Kidney tubule cell (primary cell): ENCODE measurements at places on chromosomes 16 and 17.

- no peak for DNase-seq
Observed at GRCh38 chr16:58128181-58128631, 975 bp downstream of the CFAP20 start.

DNA sequence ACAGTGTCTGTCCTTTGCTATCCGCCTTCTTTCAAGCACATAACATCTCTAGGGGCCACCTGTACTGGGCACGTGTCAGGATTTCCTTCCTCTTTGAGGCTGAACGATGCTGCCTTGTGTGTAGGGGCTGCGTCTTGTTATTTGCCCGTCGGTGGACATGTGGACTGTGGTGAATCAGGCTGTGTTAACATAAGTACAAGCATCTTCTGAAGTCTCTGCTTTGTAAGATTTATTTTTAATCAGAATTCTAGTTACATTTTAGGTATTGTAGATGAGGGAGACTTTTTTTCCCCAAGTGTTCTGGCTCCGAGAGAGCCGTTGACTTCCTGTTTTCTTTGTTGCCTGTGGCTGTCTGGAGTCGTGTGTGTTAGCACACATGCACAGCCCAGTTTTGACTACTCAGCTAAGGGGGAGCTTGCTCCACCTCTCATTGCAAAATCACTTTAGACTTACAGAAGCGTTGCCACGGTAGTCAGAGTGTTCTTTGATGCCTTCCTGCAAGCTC, 26.1 kb downstream of the SPG7 start:
- no peak for DNase-seq

DNA sequence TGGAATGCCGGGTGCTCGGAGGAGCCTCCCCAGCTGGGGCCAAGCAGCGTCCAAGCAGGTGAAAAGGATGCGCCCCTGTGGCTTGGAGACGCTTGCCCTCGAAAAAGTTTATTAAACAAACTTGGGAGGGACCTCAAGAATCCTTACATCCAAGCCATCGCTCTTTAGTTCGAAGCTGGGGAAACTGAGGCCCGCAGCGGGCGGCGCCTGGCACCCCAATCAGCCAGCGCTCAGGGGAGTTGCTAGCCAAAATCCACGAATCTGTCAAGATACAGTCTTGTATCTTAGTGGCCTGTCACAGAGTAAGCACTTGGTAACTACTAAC, 553 bp upstream of the B9D1 start:
- DNase-seq: no peak

DNA sequence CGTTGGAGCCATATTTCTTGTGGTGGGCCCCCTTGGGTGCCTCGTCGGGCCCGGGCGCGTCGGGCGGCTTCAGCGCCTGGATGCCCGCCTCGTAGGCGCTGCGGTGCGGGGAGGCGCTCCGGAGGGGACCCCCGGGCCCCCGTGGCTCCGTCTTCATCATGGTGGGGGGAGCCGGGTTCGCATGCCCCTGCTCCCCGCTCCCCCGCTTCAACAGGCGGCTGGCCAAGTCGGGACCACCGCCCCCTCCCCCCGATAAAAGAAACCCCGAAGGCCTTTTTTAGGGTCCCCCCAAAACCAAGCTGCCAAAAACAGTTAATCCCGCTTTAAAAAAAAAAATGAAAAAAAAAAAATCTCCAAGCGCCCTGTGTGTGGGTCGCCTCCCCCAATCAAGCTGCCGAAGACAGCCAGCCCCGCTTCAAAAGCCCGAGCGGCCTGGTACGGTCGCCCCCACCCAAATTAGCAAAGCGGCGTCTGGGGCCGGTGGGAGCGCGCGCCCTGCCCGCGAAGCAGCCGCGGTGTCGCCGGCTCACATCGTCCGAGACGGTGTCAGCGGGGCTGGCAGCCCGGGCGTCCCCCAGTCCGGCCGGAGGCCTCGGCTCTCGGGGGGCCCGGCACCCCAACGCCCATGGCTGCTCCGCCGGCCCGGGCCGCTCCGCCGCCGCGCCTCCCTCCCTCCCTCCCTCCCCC, at the start of gene PPP1R9B:
Gene PPP1R9B, minus strand, starts transcription at position 324 of the 687 bp plus-strand sequence. Its CDS starts 164 bp downstream, at position 160.
- DNase-seq: no peak

GRCh38 chr16:11240636-11241473, 15.1 kb downstream of the SOCS1 start:
- no peak for DNase-seq

DNA sequence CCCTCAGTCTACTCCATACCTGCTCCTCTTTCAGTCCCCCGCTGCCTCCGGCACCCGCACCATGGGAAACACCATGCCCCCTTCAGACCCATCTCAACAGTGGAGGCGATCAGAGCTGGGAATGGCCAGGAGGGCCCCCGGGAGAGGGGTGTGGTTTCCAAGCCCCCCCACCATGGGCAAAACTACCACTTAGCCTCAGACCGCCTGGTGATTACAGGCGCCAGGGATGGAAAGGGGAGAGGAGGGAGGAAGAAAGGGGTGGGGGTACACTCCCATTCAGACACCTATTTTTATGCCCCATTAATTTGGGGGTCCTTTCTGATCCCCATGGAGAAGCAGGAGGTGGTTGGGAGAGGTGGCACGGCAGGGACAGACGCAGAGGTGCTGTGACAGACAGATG, at the start of gene C17orf114:
Gene C17orf114, minus strand, starts transcription at position 101 of the 400 bp plus-strand sequence.
- no peak for DNase-seq

DNA sequence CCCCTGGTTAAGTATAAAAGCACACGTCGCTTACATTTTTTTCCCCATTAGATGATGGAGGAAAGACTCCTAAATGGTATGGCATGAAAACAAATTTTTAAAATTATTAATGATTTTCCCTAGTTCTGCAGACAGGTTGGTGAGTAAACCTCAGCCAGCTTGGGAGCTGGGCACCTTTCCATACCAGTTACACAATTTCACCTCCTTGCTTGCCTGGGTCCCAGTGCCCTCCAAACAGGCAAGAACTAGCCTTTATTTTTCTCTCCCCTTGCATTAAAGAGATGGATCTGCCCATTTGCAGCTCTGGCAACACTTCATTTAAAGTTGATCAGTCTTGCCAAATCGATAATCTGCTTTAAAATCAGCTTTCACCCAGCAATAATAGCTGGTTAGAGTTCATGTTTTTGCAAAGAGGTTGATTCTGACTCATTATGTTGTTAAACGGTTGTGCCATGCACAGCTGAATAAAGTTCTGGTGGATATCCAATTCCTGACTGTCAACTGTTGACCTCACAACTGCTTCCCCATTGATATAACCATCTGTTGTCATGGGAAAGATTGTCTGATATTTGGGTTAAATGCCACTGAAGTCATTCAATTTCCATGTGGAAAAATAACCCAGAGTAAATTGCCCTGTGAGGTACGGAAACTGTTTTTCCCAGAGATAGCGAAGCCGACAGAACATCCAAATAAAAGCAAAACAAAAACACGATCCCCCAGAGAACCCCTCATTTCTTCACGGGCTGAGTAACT, 1.3 kb downstream of the C17orf58 start:
- DNase-seq: peak; percentile 69

DNA sequence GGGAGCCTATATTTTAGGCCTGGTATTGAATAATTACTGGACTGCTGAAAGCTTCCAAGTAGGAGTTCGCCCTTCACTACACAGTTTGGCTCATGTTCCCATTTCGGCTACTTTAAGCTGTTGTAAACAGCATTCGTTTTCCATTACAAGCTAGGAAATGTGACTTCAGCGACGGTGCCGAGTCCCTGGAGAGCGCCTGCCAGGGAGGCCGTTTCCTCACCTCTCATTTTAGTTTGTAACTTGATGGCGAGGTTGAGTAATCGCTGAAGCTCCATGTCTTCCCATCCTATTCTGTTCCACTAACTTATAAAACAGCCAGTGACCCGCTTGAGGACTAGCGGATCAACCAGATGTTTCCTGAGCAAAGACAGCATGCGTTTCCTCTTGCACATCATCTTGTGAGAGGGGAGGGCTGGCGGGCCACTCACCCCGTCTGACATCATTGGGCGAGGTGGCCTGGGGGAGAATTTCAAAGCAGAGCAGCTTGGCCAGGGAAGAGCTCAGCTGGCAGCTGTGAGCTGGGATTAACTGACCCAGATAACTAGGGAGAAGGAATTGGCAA, 32.9 kb downstream of the PCTP start:
- no peak for DNase-seq

- DNase-seq: no peak
Observed at GRCh38 chr17:65230040-65230439, 92.9 kb downstream of the RGS9 start.

DNA sequence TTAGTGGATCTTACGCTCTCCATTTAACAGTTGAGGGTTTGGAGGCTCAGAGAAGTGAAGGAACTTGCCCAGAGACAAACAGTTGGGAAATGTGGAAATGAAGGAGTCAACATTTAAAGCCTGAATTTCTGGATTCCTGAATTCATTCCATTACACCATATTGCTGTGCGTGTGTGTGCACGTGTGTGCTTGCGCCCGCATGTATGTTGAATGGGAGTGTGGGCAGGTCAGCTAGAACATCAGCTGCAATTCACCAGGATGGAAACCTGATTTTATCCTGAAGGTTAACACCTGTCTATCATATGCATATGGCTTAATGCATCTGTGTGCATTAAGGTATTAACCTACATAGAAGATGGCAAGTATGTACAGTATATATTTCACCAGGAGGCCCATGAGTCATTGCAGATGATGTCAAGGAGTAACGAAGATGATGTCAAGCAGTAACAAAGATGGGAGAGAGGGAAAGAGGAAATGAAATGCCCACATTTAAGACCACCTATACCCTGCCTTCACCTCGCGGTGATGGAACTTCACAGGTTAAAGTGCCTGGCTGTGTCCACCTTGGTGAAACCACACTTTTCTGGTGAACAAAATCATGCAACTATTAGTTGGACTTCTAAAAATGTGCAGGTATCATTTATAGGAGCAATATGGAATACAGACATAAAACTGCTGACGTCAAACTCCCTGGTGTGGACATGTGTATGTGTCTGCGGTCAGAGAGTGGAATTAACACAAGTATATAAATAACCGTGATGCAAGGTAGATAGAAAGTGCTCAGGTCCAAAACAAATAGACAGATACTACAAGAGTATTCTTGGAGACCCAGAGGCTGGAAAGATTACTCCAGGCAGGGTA, 832 bp upstream of the ADAP2 start:
- no peak for DNase-seq

- no peak for DNase-seq
Observed at GRCh38 chr16:58962811-58963210, 228.7 kb upstream of the GOT2 start.

DNA sequence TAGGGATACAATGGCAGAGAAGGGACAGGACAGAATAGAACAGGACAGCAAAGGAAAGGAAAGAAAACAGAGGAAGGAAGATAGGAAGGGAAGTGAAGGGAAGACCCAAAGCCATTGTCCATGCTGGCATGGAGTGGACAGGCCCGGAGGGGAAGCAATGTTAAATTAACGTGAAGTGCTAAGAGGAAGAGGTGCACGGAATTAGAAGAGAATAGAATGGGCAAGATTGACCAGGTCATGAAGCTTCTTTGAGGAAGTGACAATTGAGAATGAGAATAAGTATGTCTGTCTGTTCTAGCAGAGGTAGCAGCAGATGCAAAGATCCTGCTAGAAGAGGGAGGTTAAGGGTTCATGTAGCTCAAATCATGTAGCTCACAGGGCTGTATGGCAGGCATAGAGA, 117.2 kb downstream of the MAF start:
- no peak for DNase-seq

DNA sequence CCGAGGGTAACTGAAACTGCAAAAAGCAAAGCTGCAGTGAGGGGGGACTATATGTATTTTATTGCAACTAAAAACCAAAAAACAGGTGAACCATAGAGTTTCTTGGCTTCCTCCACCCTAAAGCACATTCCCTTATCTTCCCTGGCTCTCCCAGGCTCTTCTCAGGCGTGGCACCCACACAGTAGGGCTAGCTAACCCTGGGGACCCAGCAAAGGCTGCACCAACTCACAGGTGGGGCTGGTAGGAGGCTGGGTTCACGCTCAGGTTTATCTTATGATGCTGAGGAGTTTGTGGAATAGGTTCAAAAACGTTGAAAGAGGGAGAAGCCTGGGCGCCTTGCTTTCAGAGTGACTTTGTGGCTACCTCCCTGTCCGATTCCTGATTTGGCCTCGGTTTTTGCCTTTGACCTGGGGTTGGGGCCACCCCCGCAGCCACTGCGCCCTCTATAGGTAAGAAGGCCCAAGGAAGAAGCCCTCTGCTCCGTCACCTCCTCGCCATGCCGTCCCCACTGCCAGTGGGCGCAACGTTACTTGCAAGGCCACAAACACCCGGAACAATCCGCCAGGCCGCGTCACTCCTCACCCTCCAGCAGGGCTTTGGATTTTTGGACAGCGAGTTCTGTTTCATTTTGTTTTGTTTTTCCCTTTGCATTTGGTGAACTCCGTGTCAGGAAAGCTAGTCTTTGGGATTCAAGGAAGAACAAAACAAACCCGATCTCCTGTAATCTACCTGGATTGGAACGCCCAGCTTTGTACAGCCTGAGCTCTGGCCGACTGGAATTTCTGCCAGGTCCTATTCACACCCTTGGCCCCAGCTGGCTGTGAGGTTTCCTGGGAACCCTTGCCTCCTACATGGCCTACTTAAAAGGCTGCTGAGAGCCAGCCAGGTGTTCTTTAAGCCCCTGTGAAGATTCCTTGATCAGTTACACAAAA, 60.8 kb downstream of the TBC1D16 start:
- no peak for DNase-seq

GRCh38 chr17:1729966-1730325, 5.4 kb downstream of the WDR81 start:
- DNase-seq: no peak

GRCh38 chr16:81167851-81168250, 70.6 kb upstream of the BCO1 start:
- no peak for DNase-seq

DNA sequence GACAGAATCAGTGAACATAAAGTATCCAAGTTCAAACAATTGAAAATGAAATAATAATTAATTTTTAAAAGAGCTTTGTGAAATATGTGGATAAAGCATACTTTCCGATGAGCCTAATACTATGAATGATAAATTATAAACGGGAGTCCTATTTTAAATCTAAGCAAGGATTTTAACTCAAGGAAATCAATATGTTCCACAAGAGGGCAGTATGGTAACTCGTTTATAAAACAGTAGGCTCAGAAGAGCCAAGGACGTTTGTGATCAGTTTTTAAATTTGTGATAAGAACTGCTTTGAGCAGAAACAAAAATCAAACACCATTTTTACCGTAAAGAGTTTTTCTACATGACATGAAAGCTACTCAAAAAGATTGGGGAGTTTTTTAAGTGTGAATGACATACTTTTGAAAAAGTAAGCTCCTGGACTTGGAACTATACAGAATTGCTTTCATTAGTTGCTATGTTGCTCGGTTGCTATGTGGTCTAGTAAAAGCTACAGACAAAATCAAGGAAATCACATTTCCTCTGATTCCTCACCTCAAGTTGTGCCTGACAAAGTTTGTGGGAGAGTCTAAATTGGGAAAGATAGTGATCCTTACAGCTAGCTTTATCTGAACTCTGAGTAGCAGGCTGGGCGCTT, 11.8 kb upstream of the TEKT1 start:
- DNase-seq: peak; percentile 53

- no peak for DNase-seq
Observed at GRCh38 chr17:79840269-79840988, 1.2 kb upstream of the CBX4 start.

- no peak for DNase-seq
Observed at GRCh38 chr16:56855946-56856345, 9.1 kb upstream of the SLC12A3 start.

- DNase-seq: no peak
Observed at GRCh38 chr16:11187522-11188023, 68.4 kb downstream of the SOCS1 start.

- DNase-seq: no peak
Observed at GRCh38 chr17:79883202-79883601, 44.0 kb upstream of the CBX4 start.
